ENCODE measurements at places on chromosomes 7 and 10.

GRCh38 chr10:132384618-132385388 is 12.2 kb upstream of the PWWP2B start:
- DNase-seq = no peak

DNA sequence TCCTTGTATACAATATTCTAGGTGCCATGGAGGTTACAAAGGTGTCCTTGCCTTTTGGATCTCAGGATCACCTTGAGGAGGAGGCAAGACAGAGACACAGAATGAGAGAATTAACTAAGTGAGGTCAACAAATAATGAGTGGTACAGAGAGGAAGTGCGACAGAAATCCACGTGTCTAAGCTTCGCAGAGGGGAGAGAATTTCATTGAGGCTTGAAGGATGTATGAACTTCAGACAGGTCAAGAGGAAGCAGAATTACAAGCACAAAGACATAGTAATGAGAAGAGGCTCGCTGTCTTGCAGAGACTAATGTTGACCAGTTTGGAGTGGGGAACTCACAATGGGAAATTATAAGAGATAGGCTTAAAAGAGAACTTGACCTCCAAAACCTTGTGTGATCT is 308.7 kb downstream of the FRMD4A start:
- no peak for DNase-seq

DNA sequence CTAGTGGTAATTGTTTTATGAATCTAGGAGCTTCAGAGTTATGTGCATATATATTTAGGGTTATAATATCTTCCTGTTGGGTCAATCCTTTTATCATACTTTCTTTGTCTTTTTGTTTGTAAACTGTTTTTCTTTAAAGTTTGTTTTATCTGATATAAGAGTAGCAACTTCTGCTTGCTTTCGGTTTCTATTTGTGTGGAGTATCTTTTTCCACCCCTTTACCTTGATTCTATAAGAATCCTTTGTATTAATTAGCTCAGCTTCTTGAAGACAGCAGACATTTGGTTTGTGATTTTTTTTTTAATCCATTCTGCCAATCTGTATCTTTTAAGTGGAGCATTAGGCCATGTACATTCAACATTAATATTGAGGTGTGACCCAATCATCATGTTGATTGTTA is 9.3 kb downstream of the CASP7 start:
- DNase-seq = no peak

- no peak for DNase-seq
Observed at GRCh38 chr10:7471720-7472367, 61.0 kb upstream of the SFMBT2 start.

GRCh38 chr7:141045126-141045841 is 28.6 kb upstream of the TMEM178B start:
- DNase-seq = no peak

DNA sequence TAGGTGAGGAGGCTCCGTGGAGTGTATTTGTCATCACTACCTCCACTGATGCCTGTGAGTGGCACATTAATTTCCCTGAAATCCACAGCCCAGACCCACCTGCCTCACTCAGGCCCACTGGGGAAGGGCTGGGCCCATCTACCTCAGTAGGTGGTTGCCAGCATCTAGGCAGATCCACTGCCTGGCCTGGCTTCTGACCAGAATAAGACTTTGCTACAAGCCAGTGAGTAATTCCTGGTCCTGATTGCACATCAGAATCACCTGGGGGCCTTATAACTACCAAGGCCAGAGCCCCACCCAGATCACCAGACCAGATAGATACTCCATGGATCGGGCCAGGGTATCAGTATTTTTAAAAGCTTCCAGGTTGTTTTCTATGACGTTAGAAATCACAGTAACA is 37.5 kb upstream of the PLEKHA1 start:
- DNase-seq = no peak

GRCh38 chr7:108211382-108212201 is 81.4 kb upstream of the LAMB4 start:
- no peak for DNase-seq

GRCh38 chr10:88841316-88842111 is 10.1 kb downstream of the ANKRD22 start:
- DNase-seq = no peak

DNA sequence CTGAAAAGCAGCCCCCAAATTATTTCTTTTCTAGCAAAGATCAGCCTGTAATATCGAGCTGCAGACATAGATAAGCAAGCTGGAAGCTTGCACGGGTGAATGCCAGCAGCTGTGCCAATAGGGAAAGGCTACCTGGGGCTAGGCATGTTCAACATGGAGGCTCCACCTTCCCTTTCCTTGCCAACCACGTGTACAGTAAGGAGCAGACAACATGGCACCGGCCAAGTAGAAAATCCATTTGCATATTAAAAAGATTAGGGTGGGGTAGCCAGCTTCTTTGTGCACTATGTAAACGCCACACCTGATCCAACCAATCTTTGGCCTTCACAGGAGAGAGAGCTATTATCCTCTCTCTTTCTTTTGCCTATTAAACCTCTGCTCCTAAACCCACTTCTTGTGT is 56.7 kb upstream of the SEPHS1 start:
- DNase-seq = no peak

GRCh38 chr10:110524179-110524858 is 26.6 kb downstream of the DUSP5 start:
- DNase-seq = no peak

GRCh38 chr7:79084423-79084822 is 369.0 kb downstream of the MAGI2 start:
- DNase-seq = no peak

- DNase-seq = no peak
Observed at GRCh38 chr10:1249142-1249920, 193.1 kb downstream of the WDR37 start.

- DNase-seq = no peak
Observed at GRCh38 chr10:105973360-105973759, 1191.1 kb downstream of the SORCS1 start.

DNA sequence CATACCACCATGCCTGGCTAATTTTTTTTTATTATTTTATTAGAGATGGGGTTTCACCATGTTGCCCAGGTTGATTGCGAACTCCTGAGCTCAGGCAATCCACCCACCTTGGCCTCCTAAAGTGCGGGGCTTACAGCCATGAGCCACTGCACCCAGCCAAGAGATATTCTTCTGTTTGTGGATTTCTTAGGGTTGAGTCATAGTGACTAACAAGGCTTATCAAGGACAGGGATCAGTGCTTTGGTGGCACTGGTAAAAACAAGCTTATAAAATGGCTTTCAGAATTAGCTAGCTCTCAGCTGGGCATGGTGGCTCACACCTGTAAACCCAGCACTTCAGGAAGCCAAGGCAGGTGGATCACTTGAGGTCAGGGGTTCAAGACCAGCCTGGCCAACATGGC is 122.4 kb downstream of the ZNF248 start:
- DNase-seq = no peak

GRCh38 chr10:1036341-1036791 is 10.7 kb upstream of the IDI2 start:
- DNase-seq = no peak

GRCh38 chr7:130699686-130700085 is 13.3 kb upstream of the TSGA13 start:
- DNase-seq = no peak

DNA sequence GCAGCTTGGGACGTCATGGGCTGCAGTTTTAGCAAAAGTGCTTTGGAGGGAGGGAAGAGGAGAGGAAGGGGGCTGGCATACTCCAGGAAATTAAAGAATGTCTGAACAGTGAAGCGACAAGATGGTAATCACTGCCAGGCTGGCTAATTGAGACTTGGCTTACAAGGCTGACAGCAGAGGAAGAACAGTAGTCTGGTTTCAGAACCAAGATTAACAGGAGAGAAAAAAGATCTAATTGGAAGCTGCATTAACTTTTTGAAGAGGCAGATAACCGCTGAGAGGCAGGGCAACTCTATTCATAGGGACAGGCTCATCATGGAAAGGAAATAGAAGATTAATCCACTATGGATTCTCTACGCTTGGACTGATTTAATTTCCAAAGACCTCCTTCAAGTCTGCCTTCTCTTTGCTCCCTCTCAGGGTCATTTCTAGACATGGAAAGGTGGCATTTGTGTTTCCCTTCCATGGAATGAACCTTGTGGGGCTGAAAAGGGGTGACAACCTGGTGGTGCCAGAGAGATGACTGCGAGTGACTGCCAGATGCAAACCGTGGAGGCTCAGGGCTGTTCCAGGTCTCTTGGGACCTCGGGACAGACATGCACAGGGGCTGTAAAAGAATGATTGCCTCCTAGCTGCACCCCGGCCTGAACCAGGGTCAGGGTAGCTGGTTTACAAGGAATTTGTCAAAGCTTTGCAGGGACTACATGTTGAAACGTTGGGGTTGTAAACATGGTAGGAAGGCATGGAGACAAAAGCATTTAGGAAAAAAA is 210.2 kb upstream of the NPY start:
- no peak for DNase-seq

- DNase-seq = no peak
Observed at GRCh38 chr7:25395976-25396375, 167.7 kb upstream of the NPVF start.

- no peak for DNase-seq
Observed at GRCh38 chr7:179209-179681, 13.1 kb upstream of the FAM20C start.

DNA sequence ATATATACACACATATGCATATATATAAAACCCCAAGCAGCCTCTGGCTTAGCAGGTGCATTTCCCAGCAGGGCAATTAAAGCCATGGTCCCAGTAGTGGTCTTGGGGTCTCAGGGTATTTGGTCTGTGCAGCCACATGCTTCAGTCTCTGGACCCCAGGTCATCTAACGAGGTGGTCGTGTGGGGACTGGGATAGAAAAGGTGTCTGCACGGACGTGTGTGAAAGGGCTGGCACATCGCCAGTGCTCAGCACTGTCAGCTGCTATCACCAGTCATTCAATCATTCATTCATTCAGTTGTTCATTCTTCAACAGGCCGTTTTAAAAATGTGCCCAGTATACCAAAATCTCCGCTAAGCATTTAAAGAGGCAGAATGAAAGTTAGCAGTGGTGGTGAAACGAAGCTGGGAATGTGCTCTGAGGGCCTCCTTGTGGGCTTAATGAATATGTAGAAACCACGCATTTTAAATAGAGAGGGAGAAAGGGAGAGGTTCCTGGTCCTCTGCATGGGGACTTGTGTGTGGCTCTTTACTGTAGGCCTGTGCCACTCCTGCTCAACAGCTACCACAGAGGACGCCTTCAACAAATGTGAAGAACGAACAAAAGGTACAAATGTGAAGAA is 170.4 kb downstream of the EGFR start:
- DNase-seq = no peak

DNA sequence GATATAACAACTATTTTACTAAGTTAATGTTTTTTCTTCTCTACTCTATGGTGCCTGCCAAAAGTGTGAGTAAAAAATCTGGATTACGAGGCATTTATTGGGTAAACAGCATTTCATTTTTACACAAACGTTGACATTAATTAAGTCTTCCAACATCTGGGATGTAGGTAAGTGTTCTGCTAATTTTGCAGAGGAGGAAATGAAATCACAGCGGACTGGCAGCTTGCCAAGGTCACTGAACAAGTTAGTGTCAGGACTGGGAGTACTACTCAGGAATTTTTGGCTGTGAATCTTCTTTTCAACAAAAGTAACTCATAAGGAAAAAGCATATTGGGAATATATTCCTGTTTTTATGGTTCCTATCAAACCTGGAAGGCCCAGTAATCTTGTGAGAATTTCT is 612.1 kb upstream of the FZD8 start:
- DNase-seq = no peak
